ENCODE measurements at places on chromosomes 3 and 15. TPM values are rescaled to one million over a fixed set of nuclear protein-coding genes. Genes with fewer than 3 reads are reported as not detected.

Gene RPP25
- 7.2 TPM for total RNA-seq

Gene CDC25A
- 38.4 TPM for total RNA-seq

Gene NDN
- total RNA-seq = 3.0 TPM

Gene C3orf20
- 0.20 TPM for total RNA-seq

Gene PLAAT1
- total RNA-seq = not detected

Gene GABRG3
- not detected for total RNA-seq

Gene NEIL1
- 11.7 TPM for total RNA-seq

Gene IGF2BP2
- 0.65 TPM for total RNA-seq

Gene METTL6
- 17.5 TPM for total RNA-seq

DNA sequence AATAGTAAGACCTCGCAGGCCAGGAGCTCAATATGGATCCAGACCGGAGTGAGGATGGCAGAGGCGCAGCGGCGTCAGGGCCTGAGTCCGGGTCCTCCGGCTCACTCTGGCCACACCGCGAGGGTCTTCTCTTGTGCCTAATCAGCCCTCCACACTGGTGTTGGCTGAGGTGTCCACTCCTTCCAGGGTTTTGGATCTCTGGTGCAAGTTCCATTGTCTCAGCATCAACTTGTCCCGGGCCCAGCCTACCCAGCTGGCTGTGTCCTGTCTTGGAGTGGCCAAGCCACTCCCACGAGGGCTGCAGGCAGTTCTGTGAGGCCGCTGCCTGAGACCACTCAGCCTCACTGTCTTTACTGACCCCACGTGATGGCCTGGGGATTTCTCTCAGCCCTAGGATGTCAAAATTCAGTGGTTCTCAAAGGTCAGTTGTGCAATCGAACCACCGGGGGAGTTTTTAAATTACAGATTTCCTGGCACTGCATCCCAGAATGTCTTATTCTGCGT lies 12.6 kb upstream of the GOLGA6L7 start:
- DNase-seq = no peak

- DNase-seq = no peak
These were observed 1.6 kb upstream of the CPN2 start for GRCh38 chr3:194352667-194353246.

GRCh38 chr3:197024881-197025735 lies 4.5 kb downstream of the MELTF start:
- no peak for DNase-seq

GRCh38 chr3:130389743-130390478 lies 44.4 kb downstream of the COL6A5 start:
- no peak for DNase-seq

DNA sequence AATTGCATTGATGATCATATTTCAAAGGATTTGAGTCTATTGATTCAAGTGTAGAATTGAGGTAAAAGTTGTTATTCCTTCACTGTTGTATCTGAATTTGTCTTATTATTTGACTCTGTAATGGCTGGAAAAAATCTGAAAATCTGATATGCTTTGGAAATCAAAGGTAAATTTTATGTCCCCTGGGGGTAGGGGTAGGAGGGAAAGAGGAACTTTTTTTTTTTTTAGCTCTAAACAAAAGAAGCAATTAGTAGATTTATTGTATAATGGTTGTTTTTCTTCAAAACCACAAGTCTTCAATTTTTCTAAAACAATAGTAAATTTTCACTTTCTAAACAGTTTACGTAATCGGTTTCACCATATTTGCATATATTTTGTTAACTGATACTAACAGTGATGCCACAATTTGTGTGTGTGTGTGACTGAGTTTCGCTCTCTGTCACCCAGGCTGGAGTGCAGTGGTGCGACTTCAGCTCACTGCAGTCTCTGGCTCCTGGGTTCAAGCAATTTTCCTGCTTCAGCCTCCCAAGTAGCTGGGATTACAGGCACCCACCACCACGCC lies 91.7 kb upstream of the GOLGA6L4 start:
- no peak for DNase-seq

DNA sequence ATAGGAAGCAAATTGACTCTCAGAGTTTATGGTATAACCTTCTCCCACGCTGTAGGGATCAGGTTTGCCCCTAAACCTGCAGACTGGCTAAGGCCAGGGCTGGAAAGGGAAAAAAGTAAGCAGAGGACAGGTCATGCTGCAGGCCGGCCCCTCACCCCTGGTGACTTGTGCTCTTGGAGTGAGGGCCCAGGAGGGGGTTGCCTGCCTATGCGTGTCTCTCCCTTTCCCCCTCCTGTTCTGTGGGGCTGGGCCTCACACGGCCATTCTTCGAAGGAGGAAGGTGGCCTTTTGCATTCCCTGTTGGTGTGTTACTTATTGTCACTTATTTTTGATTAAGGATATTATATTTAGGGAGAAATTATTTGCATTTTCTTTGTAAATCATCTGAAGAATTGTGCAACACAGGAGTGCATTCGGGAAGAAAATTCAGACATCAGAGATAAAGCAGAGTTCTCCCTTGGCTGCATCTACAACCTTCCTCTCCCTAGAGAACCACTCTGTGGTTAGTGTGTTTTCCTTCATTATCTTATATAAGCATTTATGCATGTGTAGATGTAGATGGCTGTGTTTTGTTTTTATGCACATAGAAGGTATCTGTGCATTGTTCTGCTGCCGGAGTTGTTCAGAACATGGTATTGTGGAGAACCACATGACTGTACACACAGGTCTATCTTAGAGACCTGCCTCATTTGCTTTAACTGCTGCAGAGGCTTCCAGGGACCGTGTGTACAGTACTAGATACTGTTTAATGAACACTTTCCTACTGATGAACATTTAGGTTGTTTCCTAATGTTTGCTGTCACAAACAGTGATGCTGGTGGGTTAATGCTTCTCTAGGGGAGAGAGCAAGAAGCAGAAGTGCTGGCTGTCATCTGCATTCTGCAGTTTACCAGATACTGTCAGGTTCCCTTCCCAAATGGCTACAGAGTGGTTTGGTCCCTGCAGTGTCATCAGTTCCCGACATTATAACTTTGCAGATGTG lies 133.5 kb downstream of the APBA2 start:
- no peak for DNase-seq

GRCh38 chr3:123719862-123720453 lies 135.1 kb upstream of the HACD2 start:
- DNase-seq = no peak

GRCh38 chr3:10775828-10776227 lies 40.2 kb upstream of the SLC6A11 start:
- DNase-seq = no peak

DNA sequence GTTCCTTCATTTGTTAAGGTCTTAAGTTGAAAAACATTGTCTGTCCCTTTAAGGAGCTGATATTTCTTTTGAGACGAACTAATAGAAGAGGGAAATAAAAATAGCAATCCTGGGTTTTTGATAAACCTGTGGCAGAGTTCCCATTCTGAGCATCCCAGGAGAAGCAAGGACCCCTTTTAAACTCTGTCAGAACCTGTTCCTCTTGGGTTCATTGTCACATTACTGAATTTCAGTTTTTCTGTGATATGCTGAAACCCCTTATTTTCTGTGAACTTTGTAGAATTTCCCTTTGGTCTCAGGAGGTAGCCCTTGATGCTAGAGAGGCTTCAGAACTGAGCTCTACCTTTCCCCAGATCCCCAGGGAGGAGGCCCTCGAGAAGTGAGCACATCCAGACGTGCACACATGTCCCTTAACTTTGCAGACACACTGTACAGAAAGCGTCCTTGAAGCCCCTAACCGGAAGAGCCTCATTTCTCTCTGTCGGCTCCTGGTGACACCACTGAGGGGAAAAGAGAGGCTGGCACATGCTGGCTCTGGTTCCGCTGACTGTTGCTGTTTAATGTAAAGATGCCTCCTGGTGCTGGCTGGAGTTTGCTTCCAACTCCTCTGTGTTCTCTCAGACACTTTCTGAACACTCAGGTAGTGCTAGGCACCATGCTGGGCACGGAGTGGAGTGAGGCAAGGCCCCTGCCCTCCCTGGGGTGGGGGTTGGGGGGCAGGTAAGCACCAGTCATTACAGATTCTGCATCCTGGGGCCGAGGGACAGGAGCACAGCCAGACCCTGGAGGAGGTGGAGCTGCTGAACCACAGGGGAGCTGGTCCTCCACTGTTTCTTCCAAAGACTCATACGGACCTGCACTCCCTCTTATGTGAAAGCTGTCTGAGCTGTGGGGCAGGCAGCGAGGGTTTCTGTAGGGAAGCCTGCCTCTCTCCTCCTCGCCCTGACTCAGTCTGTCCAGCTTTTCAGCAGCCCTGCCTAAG lies 77.5 kb downstream of the CHDH start:
- DNase-seq = no peak

GRCh38 chr3:114207768-114208167 lies 28.9 kb upstream of the DRD3 start:
- no peak for DNase-seq
